ENCODE measurements at places on chromosomes 2 and 18.

- no peak for DNase-seq
Measured at GRCh38 chr2:48941456-48941855, 185.9 kb upstream of the LHCGR start.

- no peak for DNase-seq
Measured at GRCh38 chr2:212549941-212550340, 11.3 kb upstream of the ERBB4 start.

DNA sequence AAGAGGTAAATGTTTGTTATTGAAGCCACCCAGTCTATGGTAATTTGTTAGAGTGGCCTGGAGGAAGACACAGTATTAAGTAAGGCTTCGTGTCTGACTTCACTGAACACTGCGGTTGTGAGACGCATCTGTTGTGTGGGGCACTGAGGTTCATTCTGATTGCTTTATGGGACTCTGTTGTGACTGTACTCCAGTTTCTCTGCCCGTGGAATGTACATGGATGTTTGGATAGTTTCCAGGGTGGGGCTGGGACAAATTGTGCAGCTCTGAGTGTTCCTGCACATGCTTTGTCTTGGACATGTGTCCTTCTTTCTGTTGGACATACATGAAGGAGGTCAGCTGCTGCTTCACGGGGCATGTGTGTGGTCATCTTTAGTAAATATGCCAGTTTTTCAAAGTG lies 58.6 kb downstream of the ODC1 start:
- no peak for DNase-seq

- no peak for DNase-seq
Measured at GRCh38 chr2:219526320-219527075, 12.2 kb downstream of the ASIC4 start.

DNA sequence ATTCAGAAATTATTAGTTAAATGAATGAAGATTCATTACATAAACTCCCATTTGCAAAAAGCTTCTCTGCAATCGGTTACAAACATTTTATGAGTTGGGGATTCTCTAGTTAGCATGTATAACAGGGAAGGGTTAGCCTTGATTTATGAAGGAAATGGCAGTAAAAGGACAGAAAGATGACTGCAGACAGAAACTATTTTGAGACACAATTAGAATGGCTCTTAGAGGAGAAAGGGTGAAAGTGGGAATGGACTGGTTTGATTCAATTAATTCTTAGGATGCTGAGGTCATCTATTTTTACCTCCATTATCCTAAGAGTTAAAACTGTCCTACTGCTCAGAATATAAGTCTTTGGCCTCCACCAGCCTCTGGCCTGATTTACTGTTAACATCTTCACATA lies 250.8 kb upstream of the DLGAP1 start:
- DNase-seq, result no peak

DNA sequence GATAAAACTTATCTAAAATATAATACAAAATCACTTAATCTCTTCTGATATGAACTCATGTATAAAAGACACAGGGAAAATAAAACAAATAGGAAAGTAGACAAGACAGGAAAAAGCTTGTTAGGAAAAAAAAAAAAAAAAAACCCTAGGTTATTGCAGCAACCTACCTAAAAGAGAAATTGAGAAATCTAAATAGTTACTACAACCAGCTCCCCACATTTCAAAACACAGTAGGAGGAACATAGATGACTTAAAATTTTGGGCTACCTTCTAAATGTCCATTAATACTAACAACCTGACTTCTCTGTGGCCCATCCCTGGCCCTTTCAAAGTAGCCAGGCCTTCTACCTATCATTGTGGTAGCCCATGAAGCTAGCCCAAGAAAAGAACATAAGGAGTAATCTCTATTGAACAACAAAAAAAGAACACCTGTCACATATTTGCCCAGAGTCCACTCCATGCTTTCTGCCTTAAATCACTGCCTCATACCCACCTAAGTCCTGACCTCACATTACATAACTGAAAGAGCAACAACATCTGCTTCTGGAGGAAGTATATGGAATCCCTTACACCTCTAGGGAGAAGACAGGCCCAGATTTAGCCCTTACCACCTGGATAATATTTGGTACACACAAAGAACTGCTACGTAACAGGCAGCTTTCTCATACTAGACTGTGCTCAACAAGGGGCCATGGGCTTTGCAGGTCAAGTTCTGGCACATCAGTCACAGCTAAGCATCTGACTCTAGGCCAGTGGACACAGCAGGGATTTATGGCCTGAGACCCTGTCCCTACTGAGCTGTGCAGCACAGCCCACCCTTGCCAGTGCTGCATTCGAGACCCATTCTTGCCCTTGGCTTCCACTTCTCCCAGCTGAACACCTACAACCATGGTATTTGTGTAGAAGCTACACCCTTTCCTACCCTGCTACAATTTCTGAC lies 8.5 kb downstream of the SUCLG1 start:
- no peak for DNase-seq

DNA sequence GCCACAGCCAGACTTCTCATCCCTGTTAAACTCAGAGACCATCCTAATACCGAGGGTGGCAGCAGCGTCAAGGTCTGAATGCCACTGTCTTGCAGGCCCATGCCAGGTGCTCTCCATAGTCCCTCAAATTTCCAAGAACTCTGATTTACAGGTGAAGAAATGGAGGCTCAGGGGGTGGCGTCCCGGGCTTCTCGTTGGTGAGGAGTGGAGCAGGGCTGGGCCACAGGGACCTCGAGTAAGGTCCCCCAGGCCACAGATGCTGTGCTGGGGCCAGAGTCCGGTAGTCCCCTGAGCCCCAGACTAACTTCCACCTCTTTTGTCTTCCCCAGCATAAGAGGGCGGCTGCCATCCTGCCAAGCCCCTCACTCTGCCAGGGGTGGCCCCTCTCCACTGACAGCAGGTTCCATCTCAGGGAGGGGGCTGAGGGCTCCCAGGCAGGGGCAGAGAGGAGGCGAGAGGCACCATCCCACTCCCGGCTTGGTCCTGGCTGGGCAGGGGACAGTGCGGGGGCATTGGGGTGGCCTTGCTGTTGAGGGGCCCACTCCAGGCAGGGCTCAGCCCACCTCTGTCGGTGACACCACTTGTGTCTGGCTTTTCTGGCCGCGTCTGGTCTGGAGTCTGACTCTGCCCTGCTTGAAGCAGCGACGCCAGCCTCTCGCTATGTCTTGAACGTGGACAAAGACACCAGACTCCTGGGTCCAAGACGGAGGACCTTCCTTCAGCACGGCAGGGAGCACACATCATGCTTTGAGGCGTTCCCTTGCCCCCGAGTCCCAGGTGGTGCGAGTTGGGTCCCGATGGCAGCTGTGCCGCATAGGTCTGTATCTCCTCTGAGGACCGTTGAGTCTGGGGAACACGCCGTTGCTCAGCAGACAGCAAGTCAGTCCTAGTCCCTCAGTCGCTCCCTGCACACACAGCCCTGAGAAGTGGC lies 15.9 kb upstream of the KLHL30 start:
- DNase-seq, result no peak

DNA sequence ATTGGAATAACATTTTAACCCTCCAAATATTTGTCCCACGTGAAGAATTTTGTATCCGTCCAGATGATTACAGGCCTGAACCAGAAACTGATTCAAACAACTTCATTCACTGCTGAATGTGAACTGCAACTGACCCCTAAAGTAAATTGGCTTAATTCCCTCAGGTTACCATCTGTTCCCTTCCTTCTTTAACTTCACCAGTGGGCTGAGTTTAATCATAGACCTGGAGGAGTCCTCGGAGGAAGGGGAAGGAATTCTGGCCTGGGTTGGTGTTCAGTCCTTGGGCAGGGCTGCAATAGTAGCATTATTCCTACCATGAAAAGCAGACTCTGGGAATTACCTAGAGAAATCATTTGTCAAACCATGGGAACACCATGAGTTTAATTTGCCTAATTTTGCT lies 207.4 kb downstream of the TMEM247 start:
- DNase-seq, result no peak

DNA sequence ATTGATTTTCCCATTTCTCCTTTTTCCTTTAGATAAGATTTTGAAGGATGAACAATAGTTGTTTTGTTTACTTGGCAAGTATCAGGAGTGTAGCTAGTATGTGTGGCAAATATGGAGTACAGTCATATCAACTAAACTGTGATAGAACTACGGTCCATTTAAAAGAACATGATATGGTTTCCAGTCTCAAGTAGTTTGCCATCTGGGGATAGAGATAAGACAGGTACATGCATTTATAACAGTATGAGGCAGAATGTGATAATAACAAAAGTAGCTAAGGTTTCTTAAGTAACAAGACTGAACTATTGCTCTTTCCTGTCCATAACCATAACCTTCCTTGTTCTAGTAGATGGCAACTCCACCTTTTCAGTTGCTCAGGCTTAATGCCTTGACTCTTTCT lies 75.6 kb upstream of the TACR1 start:
- no peak for DNase-seq

GRCh38 chr2:30986231-30986580 lies 152.0 kb downstream of the GALNT14 start:
- no peak for DNase-seq

DNA sequence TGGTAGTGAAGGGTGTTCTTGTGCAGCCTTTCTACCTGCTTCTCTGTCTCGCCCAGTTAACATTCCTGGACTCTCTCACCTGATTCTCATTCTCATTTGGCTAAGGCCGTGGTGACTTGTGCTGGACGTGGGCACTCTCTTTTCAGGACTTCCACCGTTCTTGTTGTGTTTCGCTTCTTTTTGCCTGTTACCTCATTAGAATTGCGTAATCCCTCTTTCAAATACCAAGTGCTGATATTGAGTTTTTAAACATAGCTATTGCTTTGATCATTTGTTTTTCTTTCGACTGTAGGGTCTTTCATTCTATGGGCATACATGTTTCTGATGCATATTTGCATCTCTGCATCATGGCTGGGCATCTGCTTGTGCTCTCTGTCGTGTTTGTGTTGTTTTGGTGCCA lies 287.0 kb downstream of the ALPK2 start:
- no peak for DNase-seq

DNA sequence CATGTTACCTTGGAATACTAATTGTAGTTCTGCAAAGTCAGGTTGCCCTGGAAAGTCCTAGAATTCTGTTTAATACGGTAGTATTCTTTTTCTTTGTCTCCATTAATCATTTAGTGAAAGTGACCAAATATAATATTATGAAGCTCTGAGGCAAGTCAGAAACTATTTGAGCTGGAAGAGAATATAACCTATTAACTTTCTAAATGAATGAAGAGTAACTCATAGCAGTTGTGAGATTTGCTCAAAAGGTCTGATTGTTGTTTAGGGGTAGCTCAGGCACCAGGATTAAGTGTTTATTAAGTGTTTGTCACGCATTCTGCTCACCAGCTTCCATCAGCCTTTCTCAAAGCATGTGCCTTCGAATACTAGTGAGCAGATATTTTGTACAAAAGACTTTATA lies 46.7 kb upstream of the SERPINE2 start:
- no peak for DNase-seq

GRCh38 chr2:128424406-128425171 lies 105.9 kb upstream of the HS6ST1 start:
- DNase-seq, result no peak

DNA sequence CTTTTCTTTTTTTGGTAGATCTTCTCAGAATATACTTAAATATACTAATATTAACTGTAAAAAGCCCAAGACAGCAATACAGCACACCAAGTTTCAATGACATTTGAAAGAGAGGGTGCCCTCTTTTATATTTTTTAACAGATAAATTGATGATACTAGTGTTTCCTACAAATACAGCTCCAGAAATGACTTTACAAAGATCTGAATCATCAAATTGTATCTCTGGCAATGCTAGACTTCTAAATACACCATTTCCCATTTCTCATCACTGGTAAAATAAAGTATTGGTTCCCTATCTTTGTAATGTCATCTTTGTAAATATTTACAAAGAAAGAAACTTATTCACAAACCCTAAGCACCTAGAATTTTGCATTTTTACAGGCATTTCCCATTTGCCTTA lies 281.3 kb downstream of the EXOC6B start:
- DNase-seq, result no peak

- DNase-seq, result no peak
Measured at GRCh38 chr2:212619954-212620353, 81.4 kb upstream of the ERBB4 start.

Measured in dermis blood vessel endothelial cell (primary cell).